ENCODE measurements at places on chromosomes 4 and X.

DNA sequence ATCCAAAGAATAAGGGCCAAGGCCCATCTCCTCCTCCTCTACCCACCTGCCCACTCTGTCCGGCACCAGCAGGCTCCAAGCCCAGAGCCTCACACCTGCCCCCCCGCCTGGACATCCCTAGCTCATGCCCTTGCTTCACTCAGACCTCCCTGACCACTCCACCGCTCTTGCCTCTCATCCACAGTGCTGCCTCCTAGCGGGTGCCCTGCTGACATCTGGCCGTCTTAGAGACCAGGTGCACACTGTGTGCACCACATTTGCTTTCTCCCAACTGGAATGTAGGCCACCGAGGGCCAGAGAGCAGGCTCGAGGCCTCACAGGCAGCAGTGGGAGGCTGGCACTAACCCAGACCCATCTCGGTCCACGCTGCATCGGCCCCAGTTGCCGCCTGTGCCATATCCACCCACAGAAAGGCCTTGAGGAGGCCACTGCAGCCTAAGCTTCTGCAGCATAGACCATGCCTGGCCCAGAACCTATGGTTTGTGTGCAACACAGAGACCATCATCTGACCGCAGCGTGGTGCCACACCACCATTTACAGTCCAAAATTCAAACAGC is 13.5 kb downstream of the LETM1 start:
- no peak for DNase-seq

GRCh38 chr4:152101556-152102435 is 341.0 kb upstream of the GATB start:
- DNase-seq, result no peak

- DNase-seq, result no peak
Measured at GRCh38 chr4:163484906-163485305, 9.6 kb upstream of the TMA16 start.

DNA sequence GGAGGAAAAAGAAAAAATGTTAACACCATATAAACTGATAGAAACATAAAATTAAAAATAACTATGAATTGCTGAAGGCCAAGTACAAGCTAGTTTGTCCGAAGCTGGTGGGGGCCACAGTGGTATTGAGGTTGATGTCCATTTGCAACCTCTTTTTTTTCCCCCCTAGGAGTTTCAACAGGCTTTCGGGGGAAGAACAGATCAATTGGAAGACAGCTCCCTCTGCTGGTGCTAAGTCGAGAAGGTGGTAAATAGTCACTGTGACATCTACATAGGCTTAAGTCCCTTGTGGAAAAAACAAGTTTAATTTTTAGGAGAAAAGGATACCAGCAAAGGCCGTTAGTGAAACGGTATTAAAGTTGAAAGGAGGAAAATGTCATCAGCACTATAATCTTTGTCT is 115.7 kb upstream of the ZXDA start:
- DNase-seq, result no peak

GRCh38 chrX:15240414-15240813 is 29.5 kb downstream of the ASB9 start:
- DNase-seq, result no peak

DNA sequence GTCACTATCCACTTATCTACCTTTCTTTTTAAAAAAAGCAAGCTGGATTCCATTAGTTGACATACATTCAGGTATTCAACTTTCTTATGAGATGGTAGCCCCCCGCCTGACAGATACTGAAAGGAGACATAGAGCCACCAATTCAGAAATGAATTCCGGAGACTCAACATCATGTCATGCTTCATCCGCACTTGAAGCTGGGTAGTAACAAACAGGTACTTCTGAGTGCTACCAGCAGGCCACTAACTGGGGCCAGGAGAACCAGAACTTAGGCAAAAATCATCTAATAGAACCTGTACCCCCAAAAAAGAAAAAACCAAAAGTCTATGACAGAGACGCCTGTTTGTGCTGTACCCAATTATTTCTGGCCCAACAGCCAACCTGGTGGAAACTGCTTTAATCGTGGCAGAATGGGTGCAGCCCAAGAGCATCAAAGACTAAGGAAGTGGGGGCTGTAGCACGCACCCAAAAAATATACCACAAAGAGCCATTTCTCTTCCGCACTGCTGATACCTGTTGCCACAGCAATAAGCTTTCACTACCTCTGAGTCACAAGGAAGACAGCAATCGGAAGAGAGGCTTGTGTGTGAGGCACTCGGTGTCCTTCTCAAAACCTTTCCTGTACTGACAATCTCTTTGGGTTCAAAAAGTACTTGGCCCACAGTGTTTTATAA is 84.8 kb downstream of the AFAP1 start:
- DNase-seq, result no peak

DNA sequence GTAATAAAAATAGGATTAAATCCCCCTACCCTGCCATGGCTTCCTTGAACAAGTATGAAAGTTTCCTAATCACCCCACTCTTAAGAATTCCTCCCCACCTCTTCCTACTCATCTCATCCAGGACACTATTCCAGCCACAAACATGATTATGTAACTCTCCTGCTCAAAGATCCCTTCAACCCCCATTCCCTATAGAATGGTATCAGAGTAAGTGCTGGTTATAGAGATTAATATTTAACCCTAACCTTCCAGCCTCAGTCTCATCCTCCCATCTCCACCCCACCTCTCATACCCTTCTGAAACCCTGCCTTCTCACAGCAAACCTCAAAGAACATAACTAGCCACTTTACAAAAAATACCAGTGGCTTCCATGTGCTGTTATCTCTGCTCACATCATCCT is 155.1 kb downstream of the PPP3CA start:
- no peak for DNase-seq

DNA sequence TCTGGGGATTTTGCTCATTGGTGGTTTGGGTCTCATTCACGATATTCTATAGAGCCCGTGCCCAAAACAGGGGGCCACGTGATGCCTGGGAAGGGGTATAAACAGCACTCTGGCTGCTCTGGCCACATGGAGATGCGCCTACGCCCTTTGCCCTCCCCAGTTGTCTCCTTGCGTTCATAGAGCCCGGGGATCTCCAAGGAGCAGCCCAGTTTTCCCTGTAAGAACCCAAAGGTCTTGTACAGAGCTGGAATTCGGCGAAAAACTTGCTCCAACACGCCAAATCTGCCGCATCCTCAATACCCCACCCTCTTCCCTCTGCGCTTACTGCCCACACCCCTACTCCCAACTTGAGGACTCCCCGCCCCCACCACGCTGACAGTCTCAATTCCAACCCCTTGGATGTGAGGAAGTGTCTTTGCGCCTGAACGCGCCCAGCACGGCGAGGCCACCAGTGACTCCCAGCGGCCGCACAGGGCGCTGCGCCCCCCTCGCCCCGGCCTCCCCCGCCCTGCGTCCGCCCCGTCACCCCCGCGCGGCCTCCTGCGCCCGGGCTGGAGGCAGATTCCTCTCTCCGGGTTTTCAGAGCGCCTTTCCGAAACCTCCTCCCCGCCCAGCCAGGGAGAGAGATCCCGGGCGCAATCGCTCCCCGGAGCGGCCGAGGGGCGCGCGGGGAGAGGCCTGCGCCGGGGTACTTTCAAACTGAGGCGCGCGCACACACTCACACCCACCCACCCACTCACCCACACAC is at the start of gene NHS:
Gene NHS (plus strand): TSS at position 582 of the 748 bp plus-strand sequence. CDS start 558 bp downstream, outside the sequence.
- DNase-seq, result peak; percentile 40

DNA sequence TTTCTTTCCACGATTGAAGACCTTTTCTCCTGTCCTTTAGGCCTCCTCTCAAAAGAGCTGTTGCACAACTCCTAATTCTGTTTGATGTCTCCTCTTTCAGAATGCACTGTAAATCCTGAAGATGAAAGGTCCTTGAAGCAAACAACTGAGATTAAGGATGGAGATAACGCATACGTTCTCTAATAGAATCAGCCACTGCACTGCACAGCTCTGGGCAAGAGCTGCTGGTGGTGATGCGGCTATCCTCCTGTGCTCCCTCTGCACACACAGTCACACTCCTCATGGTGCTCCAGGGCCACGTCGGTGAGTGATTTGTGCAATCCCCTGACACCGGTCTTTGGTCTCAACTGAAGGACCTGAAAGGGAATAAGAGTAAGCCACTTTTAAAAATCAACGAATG is 208.7 kb downstream of the PDGFC start:
- no peak for DNase-seq

DNA sequence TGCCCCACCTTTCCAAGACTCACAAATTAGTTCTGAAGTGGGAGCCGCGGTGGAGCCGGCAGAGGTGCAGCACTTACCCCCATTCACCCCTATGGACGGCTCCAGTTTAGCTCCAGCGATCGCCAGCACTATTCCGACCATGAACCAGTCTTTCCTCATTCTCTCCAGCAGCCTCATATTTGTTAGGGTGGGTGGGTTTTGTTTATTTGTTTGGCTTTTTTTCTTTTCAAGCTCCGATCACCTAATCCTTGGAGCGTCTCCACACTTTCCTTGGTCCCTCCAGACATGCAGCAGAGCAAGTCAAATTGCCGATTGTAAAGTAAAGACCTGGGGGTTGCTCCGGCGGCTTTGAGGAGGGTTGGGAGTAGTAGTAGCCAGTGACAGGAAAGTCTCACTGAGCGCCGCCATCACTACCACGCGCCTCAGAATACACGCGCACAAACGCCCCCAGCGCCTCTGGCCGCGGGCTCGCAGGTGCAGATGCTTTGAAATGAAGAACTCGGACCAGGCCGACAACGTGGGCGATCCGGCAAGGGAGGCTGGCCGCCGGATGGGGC is at the start of gene SLC10A7:
Gene SLC10A7 (minus strand): TSS at position 400 of the 557 bp plus-strand sequence. CDS start 223 bp downstream, at position 177.
- DNase-seq, result peak; percentile 50

DNA sequence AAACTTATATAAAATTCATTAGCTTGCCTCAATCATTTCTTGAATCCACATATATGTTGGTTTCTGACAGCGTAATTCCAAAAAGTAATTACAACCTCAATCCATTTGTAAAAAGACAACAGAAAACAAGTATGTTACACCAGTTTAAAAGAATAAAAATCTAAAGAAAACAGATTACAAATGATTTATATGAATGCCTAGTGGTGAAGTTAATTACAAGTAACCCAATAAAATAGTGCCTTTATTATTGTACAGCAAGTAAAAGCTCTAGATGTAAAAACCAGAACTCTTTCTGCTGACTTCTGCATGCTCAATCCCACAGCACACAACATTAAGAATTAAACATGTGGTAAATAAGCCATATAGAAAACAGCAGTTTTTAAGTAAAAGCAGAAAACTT is 197.8 kb downstream of the MAB21L2 start:
- DNase-seq, result no peak

DNA sequence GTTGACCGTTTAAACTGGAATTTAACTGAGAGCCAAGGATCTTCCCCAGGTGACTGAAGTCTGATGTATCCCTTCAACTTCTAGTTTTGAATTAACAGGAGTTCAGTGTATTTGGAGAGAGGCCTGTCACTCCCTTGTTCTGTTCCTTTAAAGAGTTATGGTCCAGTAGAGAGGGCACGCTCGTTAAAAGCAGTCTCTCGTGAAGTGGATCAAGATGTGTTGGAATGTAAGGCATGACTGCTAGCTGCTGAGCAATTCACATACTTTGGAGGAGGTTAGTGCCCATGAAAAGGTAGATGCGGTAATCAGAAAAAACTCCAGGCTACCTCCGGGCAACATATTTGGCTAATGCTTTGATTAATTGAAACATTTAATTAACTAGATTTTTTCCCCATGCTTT is 65.7 kb downstream of the SHROOM2 start:
- DNase-seq, result no peak

GRCh38 chr4:169571435-169571834 is 40.9 kb downstream of the NEK1 start:
- no peak for DNase-seq

- DNase-seq, result no peak
Measured at GRCh38 chr4:168998596-168998995, 11.5 kb downstream of the CBR4 start.

DNA sequence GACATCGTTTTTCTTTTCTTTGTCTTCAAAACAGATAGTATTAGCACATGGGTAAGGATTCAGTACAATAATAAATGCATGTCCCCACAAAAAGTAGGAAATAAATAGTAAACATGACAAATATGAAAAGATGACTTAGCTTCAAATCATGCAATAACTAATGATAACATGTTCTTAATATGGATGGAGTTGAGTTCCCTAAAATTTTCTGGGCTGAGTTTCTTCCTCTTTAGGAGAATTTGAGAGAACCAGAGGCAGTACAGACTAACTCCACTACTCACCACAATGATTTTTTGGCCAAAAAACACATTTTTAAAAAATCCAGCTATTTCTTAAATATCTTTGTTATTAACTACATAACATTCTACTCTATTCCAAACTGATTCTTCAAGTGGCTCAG is 432.3 kb upstream of the HS3ST1 start:
- no peak for DNase-seq

DNA sequence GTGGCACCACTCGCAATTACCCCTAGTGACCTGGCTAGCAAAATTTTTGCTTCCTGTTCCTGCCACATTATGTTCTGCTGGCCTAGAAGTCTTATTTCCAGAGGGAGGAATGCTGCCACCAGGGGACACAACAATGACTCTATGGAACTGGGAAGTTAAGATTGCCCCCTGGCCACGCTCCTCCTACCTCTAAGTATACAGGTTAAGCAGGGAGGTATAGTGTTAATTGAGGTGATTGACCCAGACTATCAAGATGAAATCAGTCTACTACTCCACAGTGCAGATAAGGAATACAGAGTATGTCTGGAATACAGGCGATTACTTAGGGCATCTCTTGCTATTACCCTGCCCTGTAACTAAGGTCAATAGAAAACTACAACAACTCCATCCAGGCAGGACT is 48.8 kb upstream of the SMARCAD1 start:
- DNase-seq, result no peak

GRCh38 chr4:164304101-164304639 is 449.8 kb upstream of the SMIM31 start:
- no peak for DNase-seq

DNA sequence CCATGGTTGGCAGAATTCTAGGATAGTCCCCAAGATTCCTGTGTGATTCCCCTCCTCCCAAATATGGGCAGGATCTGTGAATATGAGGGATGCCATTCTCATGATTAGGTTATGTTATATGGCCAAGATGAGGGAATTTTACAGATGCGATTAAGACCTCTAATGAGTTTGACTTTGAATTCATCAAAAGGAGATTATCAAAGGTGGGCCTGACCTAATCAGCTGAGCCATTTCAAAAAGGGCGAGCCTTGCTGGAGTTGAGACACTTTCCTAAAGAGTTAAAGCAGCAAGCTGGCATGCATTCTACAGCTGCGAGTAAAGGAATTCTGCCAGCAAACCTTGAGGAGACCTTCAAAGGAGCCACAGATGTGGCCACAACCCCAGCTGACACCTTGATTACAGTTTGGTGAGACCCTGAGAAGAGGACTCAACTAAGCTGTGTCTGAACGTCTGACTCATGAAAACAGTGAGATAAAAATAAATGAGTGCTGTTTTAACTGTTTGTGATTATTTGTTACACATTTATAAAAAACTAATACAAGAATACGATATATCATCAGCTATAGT is 31.7 kb upstream of the TMPRSS11D start:
- no peak for DNase-seq

- DNase-seq, result no peak
Measured at GRCh38 chrX:100819534-100819836, 706 bp upstream of the CSTF2 start.

GRCh38 chrX:119417842-119418241 is 18.7 kb downstream of the SLC25A43 start:
- no peak for DNase-seq

- DNase-seq, result no peak
Measured at GRCh38 chr4:142913461-142914030, 67.4 kb upstream of the INPP4B start.

- DNase-seq, result no peak
Measured at GRCh38 chr4:145278341-145279121, 98.1 kb upstream of the OTUD4 start.

- DNase-seq, result no peak
Measured at GRCh38 chrX:7435822-7436221, 287.9 kb upstream of the PUDP start.

GRCh38 chrX:40104630-40104984 is 6.8 kb upstream of the BCOR start:
- no peak for DNase-seq
